ENCODE measurements at places on chromosomes 11 and 22.

DNA sequence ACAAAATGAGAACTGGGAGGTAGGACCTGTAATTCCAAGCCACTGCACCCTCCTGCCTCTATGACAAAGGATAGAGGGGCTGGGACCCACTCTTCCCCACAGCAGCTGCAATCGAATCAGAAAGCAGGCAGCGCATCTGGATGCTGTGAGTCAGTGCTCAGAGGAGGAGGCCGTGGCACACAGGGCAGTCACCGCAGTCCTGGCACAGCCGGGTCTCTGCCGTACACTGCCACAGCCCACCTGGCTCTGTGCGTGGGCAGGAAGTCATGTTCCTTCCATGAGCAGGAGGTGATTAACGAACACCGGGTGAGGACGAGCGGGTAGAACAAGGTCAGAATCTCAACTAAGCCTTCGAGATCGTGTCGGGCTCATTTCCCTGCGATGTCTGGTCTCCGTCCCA, 30.2 kb upstream of the PPFIA1 start:
- no peak for DNase-seq

DNA sequence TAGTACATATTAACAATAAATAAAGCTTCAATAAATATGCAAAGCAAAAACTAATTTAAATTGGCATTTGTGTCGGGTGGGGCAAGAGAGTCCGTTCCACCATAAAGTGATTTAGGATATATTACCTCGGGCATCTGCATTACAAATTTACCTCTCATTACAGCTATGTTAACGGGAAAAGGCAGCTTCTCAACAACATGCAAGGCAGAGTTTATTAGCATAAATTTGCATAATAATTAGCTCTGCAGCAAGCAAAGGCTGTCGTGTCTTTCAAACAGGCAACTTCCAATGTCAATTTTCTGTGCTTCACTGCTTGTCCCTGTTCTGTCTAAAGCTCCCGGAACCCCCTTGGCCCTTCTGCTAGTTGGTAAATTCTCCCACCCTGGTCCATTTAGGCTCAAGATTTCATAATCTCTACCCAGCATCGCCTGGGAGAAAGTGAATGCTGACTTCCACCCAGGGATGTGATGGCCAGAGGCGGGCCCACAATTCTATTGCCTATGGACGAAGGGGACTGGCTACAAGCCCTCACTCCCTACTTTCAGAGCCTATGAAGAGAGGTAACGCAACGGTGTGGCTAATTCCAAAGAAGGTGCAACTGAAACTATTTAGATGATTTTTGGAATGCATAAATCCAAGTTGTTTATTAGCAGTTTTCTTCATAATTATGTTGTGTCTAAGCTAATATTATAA, 462.1 kb downstream of the OPCML start:
- no peak for DNase-seq

DNA sequence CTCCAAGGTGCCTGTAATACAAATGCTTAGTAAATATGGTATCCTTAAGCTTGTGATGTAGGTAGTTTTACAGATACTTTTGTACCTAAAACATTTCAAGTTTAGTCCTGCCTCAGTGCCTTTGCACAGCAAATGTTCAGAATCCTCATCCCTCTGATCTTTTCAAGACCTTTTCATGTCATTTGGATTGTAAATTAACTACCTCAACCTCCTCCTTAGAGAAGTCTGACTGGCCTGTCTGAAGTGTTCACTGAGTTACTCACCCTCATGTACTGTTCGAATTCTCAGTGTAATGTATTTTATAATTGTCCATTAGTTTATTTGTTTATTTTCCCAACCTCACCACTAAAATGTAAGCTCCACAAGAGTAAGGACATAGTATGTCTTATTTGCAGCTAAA, 147.5 kb downstream of the ELP4 start:
- DNase-seq, result no peak

DNA sequence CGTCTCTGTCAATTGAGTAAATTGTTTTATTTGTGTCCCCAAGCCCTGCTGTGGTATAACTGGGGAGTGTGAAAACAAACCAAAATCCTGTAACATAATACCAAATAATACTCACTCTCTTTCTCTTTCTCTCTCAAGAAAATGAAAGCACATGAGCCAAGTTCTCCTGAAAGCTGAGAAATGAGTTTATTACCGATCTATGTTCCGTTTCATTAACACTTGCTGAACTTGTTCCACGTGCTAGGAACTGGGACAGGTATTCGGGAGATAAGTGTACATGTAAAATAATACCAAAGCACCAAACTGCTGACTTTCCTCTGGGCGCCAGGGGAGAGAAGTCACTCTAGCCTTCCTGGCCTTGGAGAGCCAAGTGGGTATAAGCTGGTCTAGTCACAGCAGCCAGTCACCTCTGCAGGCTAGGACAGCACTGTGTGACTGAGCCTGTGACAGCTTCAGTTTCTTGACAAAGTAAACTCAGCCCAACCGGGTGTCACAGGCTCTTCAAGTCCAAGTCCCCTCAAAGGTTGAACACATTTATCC, 23.1 kb downstream of the CD6 start:
- no peak for DNase-seq

DNA sequence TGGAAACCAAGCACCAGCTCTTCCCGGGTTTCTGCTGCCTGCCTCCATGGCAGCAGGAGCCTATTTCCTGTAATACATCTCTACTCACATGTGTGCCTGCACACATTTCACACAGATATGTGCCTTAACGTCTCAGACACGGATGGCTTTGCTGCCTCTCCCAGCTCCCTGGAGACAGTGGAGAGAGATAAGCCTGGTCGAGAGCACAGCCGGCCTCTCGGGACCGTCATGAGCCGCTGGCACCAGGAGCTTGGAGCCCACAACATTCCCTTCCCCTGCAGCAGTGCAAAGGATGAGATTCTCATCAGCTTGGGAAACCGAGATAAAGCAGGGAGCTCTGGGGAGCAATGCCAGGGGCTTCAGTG, 587.7 kb downstream of the BRD1 start:
- DNase-seq, result no peak

GRCh38 chr11:32259641-32260081, 168.8 kb downstream of the RCN1 start:
- DNase-seq, result peak; percentile 27

DNA sequence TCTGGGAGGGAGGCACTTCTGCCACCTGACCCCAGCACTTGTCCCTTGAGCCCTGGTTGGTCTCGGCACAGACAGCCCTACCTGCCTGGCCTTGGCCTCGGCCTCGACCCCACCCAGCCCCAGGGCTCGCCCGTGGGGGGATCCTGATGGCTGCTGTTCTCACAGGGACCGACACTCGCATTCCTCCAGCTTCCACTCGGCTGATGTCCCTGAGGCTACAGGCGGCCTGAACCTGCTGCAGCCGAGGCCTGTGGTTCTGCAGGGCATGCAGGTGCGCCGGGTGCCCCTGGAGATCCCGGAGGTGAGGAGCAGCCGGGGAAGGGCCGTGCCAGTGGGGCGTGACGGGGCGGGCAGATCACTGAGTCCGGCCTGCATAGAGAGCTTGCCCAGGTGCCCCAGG, 5.1 kb downstream of the PCNX3 start:
- no peak for DNase-seq

DNA sequence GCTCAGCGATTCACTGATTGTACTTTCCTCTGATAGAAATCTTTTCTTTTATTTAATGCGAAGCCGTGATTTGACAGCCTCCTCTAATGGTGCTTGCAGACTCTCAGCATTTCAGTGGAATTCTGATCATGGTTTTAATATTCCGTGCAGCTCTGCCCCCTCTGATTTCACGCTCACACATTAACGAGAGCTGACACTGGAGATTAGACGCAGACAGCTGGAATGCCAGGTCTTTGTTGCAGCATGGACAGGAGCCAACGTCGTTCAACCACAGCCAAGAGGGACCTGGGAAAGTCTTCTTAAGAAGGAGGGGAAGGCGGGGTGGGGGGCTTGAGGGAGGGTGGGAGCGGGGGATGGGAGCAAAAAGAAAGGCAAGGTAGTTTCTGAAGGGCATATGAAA, 186.4 kb downstream of the BLID start:
- peak; percentile 81 for DNase-seq

- DNase-seq, result no peak
Measured at GRCh38 chr22:31199187-31199586, 12.9 kb upstream of the LIMK2 start.

DNA sequence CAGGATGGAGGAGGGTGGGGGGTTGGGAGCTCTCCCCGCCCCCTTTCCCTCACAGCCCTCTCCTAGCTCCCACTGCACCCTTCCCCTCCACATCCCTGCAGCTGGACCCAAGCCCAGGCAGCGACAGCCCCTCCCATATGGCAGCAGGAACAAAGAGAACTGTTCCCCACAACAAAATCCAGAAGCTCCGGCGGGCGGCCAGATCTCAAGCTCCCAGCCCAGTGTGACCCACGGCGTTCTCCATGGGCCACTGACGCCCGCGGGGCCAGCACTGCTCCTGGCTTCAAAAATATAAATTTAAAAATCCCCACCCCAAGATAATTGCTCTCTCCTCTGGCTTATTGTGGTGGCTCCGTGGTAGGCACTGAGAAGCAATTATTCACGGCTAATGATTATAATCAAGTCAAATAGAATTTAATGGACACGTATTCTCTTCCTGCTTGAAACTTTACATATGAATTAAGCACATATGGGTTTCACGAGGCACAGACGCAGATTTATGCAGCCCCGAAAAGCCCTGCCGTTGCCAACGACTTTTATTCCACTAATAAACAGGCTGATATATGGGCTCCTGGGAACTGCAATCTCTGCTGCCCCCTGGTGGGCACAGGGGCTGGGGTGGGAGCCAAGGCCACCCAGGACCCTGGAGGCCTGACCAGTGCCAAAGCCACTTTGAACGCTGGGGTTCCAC, 17.5 kb downstream of the MACROD1 start:
- DNase-seq, result peak; percentile 88

DNA sequence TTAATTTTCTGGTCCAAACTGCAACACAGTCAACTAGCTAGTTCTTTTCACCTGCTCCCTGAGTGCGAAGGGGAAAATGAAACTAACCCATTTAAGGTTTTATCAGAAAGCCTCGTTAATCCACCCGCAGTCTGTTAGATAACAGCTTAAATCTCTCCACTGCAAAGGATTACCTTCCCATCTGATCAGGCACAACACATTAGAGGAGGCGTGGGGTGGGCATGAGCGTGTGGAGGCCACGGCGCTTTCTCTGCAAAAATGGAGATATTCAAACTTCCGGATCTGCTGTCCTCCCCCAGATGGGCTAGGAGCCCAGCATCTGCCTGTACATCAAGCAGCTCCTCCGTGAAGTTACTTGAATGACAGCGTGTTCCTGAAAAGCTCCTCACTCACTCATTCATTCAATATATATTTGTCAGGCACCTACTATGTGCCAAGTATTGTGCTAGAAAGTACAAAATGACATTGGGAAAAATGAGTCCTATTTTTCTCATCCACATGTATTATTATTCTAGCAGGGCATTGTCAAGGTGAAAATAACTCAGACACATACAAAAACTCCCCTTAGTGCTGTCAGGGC, 13.5 kb upstream of the ANKK1 start:
- no peak for DNase-seq

GRCh38 chr11:64583296-64584262, 7.4 kb upstream of the SLC22A12 start:
- DNase-seq, result peak; percentile 3
